Right lobe of liver (tissue), 6 donors: ENCODE measurements at places on chromosomes 4 and X. TPM values are rescaled to one million over a fixed set of nuclear protein-coding genes. Genes with fewer than 3 reads are reported as not detected.

CT45A10 gene
- not detected for total RNA-seq

MCF2 gene
- total RNA-seq = not detected

DNA sequence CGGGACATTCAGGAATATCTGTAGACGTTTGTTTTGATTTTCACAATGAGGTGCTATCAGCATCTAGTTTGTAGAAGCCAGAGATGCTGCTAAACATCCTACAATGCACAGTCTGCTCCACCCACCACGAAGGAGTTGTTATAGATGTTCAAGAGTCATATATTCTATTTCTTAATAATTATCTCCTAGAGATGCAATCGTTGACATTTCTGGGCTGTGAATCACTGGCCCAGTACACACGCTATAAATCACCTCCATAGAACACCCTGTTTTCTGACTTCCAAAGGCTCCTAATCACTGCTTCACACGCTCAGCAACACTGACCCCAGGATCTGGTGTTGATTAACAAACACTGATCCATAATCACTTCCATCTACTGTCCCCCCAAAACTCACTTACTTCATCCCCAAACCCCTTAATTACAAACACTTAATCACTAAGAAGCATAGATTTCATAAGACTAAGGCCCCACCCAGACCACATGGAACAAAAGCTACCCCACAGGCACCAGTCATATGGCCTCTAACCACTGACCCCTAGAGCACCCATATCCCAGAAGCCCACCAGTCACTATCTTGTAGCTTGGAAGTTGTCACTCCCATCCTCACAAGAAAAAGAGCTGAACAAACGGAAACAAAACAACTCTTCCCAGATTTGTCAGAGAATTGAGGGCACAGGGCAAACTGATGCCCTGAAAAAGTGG is 31.7 kb upstream of the ZNF41 start:
- DNase-seq = no peak

- DNase-seq = no peak
Observed at GRCh38 chr4:165877286-165877685, 4.2 kb downstream of the TLL1 start.

OPHN1 gene
- total RNA-seq = 0.81 TPM

HDAC8 gene
- total RNA-seq = 12.6 TPM

TMEM150C gene
- total RNA-seq = 5.9 TPM

DNA sequence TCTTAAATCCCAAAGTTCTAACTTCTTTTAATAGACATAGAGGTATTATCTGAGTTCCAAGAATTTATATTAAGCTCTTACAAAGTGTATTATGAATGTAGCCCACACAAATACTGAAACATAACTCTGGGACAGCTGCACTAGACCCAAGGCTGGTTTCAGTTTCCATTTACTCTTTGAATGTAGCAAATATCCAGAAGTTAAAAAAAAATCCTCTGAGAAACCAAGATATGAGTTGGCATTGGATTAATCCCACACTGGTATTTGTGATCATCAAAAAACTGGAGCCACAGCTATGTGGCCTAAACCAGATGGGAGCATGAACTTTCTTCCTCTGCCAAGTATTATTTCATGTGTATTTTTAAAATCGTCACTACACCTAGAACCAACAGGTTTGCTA is 23.6 kb upstream of the SMPX start:
- no peak for DNase-seq

GRCh38 chrX:119899125-119899524 is 3.4 kb downstream of the AKAP14 start:
- DNase-seq = no peak

CT45A7 gene
- total RNA-seq = not detected

KCTD8 gene
- not detected for total RNA-seq

DNA sequence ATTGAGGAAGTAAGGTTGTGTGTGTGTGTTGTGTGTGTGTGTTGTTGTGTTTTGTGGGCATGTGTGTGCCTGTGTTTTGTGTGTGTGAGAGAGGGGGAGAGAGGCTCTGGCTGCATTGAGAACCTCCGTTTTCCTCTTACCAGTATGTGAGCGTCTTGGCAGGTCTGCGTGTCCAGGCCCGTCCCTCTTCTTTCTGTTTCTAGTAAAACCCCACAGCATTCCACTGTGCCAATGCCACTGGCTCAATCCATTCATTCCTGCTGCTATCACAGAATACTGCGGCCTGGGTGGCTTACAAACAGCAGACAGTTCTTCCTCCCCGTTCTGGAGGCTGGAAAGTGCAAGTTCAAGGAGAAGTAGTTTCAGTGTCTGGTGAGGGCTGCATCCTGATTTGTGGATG is 15.5 kb upstream of the HTRA3 start:
- DNase-seq = no peak

- peak; percentile 78 for DNase-seq
Observed at GRCh38 chr4:148445071-148445859, 3.1 kb upstream of the NR3C2 start.

HSFX4 gene
- total RNA-seq = not detected

DNA sequence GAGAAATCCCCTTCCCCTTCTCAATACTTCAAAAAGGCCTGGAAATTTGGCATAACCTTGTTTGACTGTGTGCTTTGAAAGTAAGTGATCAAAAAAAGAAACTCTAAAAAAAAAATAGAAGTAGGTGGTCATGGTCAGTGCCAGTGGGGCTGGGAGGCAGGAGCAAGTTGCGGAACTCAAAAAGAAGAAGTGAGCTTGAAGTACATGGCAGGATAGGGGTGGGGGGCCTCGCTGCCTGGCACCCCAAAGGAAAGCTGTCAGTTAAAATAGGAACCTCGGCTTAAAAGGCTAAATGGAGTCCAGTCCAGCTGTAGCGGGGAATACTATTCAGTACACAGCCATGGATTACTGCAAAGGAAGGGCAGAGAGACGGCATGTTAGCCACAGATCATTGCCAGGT is 12.2 kb upstream of the NKRF start:
- no peak for DNase-seq

- DNase-seq = peak; percentile 77
Observed at GRCh38 chrX:119734897-119735339, 23.5 kb upstream of the SOWAHD start.

AVPR2 gene
- not detected for total RNA-seq

ZC4H2 gene
- 9.2 TPM for total RNA-seq

- DNase-seq = no peak
Observed at GRCh38 chrX:85906399-85906798, 141.0 kb downstream of the CHM start.

DNA sequence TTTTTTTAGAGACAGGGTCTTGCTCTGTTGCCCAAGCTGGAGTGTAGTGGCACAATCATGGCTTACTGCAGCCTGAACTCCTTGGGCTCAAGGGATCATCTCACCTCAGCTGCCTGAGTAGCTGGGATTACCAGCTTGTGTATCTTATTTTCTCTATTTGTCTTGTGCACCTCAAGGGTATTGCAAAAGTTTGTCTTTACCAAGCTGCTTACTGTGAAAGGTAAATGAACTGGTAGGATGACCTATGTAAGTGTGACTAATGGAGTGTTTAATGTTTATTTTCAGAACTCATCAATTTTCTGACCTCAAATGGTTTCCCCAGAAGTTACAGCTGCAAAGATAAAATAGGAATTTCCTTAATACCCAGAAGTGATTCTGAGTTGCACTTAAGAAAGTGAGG is 5.3 kb upstream of the FGA start:
- no peak for DNase-seq

- no peak for DNase-seq
Observed at GRCh38 chrX:152819732-152820131, 10.8 kb downstream of the CETN2 start.
